Stimulated activated CD4-positive, alpha-beta T cell treated with anti-CD3 and anti-CD28 coated beads, TNF-alpha, amount 100 ng/mL, for 4 hours (primary cell): ENCODE measurements at places on chromosomes 3 and 15.
A peak's percentile ranks its signal among the peaks of the same experiment; 100 is the strongest.

- DNase-seq: no peak
These were observed 584.0 kb upstream of the LMCD1 start for GRCh38 chr3:7917443-7918151.

DNA sequence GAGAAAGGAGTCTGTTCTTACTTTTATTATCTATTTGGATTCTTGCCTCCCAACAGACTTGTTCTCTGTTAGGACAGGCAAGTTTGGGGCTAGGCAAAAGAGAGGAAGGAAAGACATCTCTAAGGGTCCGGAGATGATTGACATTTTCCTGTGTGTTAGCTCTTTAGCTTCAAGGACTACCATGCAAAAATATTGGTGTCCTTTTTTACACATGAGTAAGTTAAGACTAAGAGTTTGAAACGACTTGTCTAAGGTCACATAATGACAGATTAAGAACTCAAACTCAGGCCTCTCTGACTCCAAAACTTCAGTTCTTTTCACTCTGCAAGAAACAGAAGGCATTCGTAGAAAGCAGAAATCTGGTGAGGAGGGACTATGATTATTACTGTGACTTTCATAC lies 5.9 kb downstream of the LMCD1 start:
- DNase-seq: no peak

DNA sequence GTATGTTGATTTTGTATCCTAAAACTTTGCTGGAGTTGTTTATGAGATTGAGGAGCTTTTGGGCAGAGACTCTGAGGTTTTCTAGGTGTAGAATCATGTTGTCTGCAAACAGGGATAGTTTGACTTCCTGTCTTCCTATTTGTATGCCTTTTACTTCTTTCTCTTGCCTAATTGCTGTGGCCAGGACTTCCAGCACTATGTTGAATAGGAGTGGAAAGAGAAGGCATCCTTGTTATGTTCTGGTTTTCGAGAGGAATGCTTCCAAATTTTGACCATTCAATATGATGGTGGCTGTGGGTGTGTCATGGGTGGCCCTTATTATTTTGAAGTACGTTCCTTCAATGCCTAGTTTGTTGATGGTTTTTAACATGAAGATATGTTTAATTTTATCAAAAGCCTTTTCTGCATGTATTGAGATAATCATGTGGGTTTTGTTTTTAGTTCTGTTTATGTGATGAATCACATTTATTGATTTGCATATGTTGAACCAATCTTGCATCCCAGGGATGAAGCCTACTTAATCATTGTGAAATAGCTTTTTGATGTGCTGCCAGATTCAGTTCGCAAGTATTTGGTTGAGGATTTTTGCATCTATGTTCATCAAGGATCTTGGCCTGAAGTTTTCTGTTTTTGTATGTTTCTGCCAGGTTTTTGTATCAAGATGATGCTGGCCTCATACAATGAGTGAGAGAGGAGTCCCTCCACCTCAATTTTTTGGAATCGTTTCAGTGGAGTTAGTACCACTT lies 188.1 kb downstream of the MINAR1 start:
- no peak for DNase-seq

- DNase-seq: no peak
These were observed 243.9 kb downstream of the FAM43A start for GRCh38 chr3:194929578-194929960.

- DNase-seq: no peak
These were observed 504.0 kb upstream of the TGFBR2 start for GRCh38 chr3:30102356-30102755.

DNA sequence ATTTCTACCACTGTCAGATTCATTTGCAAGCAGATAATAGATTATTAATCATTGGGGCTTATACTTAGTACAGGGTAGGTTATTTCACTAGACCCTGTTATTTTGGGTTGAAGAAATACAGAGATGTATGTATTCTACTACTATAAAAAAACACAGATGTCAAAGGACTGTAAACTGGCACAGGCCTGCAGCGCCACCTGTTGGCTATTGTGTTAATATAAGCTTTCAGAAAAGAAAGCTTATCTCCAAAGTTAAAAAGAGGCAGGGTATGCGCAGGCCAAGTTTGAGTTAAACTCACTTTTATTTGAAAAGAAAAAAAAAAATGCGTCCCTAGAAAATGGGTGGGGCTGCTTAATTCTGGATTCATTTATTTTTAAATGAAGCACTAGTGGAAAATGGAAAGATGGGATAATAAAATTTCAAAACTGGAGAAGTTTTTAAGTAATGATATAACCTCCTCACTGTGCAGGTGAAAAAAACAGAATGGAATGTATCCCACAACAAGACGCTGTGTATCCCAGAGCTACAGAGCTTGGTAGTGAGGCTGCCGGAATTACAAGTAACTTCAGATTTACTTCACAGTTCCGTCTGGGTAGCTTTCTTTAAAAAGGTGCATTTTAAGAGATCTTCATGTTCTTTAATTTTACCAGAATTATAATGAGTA lies 407.2 kb upstream of the TGFBR2 start:
- peak; percentile 45 for DNase-seq

DNA sequence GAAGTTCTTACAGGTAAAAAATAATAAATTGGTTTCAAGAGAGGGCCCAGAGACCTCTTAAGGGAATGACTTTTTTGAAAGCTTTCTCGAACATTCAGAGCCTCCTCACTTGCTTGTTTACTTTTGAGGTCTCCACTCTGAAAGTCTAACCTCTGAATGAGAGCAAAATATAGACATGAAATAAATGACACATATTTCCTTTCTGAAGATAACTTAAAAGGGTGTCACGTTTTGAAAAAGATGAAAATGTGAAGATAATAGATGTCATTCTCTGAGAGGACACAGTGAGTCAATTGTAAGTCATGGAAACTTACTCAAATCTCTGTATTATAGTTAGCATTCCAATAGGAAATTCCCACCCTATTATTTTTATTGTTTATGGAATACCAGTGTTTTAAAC lies 44.6 kb downstream of the HACD2 start:
- no peak for DNase-seq

DNA sequence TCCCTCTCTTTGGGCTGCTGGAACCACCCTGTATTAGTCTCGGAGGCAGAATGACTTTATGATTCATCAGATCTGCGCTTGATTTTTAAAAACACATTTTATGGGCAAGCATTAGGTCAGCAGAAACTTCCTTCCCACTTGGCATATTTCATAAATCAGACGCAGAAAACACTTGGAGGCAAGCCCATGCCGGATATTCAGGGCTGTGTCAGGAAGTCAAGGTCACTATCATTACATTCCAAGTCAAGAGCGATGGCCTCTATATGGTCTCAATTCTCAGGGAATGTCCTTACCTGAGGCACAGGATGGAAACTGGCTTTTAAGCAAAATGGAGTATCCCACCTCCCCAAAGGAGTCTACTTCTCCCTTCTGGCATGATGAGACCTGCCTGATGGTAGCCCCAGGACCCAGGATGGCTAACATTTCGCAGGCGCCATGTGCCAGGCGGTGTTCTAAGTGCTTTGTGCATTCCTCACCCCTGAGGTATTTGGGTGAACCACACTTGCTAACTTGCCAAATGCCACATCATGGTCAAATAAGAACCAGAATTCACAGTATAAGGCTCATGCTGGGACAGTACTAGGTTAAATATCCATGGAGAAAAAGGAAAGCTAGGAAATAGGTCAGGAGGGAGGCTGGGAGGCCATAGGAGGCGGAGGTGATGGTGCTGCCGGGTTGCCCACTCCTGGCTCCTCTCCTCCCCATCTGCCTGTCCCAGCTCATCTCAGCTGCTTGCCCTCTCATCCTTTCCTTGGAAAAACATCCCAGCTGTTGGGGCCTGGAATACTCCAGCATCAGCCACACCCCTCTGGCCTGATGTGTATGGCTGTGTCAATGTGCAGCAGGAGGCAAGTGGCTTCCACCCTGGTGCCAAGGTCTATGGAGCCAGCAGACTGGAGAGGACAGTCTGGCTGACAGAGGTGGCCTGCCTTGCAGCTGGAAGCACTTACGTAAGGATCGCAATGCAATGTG lies 18.8 kb downstream of the BCL2L10 start:
- no peak for DNase-seq

- DNase-seq: no peak
These were observed 200.2 kb upstream of the GOLGA6L4 start for GRCh38 chr15:84035399-84035766.

DNA sequence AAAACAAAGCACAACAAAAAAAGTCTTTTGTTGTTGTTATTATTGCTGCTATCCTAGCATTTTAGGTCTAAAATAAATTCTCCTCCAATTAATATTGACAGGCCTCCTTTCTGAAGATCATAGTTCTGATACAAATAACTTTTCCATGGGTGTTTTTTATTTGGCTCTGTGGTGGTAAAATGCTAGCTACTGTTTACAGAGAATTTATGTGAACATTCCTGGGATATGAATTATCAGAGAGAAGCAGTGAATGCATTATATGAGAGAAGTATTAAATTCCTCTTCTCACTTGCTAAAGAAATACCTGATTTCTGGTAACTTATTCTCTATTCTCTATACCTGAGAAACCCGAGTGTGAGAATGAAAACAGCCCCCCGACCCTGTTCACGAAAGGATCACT lies 57.5 kb upstream of the TMCO5A start:
- no peak for DNase-seq

DNA sequence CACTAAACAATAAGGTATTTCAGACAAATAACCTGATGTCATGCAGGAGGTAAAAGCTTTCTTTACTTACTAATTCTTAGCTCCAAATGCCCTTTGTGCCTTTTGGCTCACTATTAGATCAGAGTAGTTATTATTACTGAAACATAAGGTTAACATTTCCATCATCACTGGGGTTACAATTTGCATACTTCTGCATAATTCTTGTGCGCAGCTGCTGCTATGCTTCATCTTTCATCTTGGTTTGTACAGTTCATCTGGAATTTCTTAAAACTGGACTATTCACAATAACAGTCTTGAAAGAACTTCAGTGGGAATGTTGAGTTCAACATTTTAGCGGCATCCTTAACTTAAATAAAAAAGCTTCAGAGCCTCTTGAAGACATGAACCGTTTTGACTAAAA lies 383.2 kb upstream of the ADAMTS9 start:
- DNase-seq: no peak

DNA sequence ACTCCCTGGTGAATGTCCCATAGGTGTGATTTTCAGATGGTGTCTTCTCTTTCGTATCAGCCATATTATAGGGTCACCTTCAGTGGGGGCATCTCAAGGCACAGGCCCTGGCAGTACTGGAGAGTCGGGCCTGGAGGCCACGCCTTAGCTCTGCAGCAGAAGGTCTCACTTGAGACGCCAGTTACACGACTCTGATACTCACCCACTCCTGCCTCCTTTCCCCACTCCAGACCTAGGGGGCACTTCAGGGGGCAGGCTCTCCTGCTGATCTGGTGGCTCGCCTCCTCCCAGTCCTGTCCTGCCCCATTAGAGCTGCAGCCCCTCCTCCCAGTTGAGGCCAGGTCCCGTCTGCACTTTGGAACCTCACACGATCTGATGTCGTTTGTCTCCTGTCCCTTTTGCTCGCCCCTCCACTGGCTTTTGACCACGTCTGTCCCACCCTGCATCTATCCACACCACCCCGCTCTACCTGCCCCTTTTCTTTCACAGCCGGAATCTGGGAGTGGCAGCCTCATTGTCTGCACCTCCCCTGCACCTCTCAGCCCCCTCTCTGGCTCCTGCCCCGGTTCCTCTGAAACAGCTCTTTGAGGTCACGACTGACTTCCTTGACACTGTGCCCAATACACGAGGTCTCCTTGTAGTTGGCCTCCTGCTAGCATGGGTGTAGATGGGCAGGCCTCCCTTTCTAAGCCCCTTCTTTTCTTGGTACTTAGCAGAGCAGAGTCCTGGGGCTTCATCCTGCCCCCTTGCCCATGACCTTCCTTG lies 181.9 kb downstream of the NSMCE3 start:
- DNase-seq: no peak

DNA sequence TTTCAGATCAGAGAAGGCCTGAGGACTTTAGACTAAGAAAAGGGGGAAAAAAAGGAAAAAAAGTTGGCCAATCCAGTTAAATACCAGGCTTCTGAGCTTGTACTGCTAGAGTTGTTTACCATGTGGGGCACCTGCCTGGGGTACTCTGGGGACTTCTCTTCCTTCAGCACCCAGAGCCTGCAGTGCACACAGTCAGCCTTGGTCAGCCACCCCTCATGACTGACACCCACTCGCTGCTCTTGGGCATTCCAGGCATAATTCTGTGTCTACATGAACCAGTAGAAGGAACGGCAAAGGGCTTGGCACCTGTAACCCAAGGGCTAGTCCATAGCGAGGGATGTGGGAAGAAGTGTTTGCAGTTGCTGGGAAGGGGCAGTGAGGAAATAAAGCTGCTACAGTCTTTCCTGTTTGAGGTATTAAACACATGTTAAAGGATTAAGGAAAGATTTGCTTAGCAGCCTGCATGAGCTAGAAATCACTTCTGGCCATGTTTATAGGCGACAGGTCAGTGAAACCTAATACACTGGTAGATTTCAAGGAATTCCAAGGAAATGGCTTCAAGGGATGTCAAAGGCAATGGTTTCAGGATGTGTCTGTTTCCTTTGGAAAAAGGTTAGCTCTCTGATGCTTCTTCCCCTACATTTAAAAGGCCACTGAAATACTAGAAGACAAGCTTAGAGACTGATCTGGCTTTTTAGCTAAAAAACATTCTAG lies 232.5 kb downstream of the CHST2 start:
- no peak for DNase-seq

GRCh38 chr15:38930851-38931572 lies 366.4 kb upstream of the RASGRP1 start:
- DNase-seq: no peak

GRCh38 chr3:66017591-66017990 lies 21.1 kb downstream of the MAGI1 start:
- DNase-seq: no peak

DNA sequence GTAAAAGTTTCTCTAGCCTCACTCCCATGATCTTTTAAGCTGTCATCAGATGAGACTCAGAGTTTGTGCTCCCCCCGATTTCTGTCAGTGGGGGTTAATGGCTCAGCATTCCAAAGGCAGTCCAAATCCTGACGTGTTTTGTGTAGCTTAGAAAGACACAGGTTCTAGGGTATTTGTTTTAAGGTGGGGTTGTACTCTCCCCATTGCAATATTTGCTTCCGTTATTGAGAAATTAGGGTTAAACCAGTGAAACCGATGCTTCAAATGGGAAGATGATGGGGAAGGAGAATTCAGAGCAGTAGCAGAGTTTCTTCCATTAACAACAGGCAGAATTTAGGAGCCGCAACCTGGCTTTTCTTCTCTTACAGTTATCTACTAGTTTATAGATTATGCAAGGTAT lies 3.4 kb downstream of the PIGB start:
- DNase-seq: no peak

DNA sequence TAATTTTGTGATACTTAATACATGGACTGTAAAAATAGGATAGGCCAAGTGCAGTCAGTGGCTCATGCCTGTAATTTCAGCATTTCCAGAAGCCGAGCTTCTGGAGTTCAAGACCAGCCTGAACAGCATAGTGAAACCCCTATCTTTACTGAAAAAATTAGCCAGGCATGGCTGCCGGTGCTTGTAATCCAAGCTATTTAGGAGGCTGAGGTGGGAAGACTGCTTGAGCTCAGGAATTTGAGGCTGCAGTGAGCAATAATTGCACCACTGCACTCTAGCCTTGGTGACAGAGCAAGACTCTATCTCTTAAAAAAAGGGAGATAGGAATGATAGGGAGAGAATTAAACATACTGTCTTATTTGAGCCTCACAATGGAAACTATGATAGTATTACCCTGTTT lies 51.0 kb downstream of the GMPS start:
- DNase-seq: no peak
